ENCODE measurements at places on chromosomes 12 and 14.

DNA sequence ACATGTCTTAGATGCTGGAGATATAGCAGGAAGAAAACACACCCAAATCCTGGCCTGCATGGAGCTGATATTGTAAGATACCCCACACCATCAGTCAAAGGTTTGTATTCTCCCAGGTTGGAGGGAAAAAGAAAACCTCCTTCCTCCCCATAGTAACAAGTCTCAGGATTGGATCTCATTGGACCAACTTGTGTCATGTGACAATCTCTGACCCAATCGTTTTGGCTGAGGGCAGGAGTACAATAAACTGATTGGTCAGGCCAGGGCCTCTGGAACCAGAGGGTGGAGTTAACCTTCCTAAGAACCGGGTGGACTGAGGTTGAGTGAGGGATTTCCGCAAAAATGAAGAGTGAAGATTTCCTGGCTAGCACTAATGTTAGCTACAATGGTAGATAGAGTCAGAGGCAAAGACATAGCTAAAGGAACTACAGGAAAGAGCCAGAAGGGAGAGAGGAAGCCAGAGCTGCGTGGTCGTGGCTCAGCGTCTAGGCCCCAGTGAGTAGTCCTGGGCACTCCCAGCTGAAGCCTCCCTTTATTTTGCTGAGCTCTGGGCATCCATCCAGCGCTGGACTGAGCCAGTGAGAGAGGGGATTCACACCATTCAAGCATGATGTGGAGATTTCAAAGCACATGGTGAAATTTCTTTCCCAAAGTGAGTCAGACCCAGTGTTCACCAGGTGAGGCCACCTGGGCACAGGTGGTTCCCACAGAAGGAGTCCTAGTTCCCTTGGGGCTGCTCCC lies 219.9 kb downstream of the AACS start:
- DNase-seq = no peak

DNA sequence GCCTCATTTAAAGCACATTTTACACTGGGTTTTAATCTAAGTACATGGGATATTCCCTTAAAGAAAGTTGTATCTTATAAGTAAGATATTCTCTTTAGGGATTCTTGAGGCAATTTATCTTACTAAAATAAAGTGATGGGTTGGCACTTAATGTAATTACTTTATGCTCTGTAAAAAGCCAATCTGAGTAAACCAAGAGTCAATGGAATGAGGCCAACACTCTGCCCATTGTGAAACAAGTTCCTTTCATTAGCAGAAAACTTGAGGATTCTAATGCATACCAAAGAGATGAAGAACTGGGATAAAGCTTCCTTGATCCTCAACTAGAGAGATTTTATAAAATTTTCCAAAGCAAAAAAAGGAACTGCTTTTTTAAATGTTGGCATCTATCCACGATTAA lies 121.2 kb downstream of the METTL25 start:
- no peak for DNase-seq

GRCh38 chr14:64174922-64175782 lies 119.0 kb downstream of the ESR2 start:
- DNase-seq = no peak

DNA sequence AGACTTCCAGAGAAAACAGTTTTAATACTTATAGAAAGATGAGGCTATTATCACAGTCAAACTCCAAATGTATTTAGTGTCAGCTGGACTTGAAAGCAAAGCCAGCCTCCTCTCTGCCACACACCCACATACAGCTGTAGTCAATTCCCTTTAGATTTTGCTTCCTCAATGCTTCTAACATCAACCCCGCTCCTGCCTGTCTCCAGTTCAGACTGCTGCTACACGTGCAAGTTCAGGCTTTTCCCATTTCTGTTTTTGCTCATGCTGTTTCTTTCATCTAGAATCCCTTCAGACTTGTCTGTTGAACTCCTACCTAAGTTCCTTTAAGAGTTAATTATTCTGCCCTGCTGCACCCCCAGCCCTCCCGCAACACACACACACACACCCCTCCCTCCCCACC lies 380.0 kb downstream of the KCNH5 start:
- DNase-seq = no peak

GRCh38 chr12:130456375-130457199 lies 118.9 kb downstream of the PIWIL1 start:
- DNase-seq = no peak

GRCh38 chr14:54643696-54644176 lies 76.8 kb downstream of the SAMD4A start:
- DNase-seq = no peak

DNA sequence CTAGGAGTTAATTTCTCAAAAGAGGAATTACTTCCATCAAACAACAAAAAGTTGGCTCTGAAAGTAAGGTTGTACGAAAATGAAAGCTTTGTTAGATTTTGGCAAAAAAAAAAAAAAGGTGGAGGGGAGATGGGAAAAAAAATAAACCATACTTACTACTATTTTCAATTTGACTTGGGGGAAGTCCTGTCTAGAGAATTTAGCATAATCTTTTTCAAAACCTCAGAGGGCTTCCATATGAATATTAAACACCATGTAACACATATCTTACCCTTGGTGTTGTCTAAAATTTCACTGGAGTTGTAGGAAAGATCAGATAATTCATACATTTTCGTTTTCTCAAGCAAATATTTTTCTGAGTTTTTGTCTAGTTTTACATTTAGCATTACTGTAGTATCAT lies 17.5 kb downstream of the GRIP1 start:
- DNase-seq = no peak

GRCh38 chr12:26614011-26614616 lies 218.9 kb downstream of the ITPR2 start:
- DNase-seq = no peak

GRCh38 chr14:18688346-18688745 lies 87.4 kb downstream of the OR11H12 start:
- DNase-seq = no peak
